ENCODE measurements at places on chromosomes 11 and 22.

GRCh38 chr22:36136988-36137387 lies 23.6 kb downstream of the APOL3 start:
- DNase-seq, result no peak

GRCh38 chr11:65150509-65151299 lies 16.4 kb upstream of the SYVN1 start:
- DNase-seq, result peak; percentile 34

- no peak for DNase-seq
These were observed 820.5 kb downstream of the BRD1 start for GRCh38 chr22:49007013-49007653.

- no peak for DNase-seq
These were observed 13.8 kb upstream of the AMOTL1 start for GRCh38 chr11:94754335-94754734.

DNA sequence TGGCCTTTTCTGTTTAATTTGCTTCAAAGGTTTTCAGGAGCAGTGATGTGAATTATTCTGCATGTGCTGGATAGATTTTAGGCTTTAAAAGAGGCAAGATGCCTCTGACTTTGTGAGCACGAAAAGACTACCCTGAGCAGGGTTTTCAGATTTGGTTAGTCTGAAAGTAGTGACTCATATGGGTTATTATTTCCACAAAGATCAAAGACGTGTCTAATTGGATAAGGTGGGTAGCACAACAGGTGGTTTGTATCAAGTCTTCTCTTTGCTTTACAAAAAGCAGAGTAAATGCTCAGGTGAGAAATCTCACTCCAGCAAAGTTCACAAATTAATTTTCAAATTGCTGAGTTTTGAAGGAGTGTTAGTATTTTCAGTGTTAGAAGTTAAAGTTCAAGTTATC lies 37.6 kb upstream of the DBX1 start:
- DNase-seq, result no peak

GRCh38 chr11:31096191-31096805 lies 273.2 kb downstream of the DCDC1 start:
- DNase-seq, result no peak

DNA sequence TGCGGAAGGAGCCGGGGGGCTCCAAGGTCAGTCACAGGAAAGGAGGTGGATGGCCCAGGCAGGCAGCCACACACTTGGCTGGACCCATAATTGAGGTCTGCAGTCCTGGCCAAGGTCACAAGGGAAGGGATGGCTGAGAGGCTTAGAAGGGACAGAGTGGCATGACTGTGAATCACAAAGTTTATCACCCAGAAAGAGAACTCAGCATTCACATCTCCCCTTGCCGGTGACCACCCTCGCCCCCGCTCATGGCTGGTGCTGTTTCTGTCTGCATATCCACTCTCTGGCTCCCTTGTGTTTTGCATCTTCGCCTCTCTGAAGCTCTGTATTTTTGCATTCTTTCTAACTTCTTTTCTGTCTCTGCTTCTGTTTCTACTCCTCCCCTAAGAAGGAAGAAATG lies 117.5 kb downstream of the FEZ1 start:
- no peak for DNase-seq

GRCh38 chr11:7570938-7571521 lies 57.2 kb downstream of the PPFIBP2 start:
- DNase-seq, result no peak

- DNase-seq, result no peak
These were observed 23.7 kb upstream of the SESN3 start for GRCh38 chr11:95254716-95255115.

- no peak for DNase-seq
These were observed 509.0 kb upstream of the LARGE1 start for GRCh38 chr22:34429314-34429713.

- DNase-seq, result no peak
These were observed 597.4 kb downstream of the LUZP2 start for GRCh38 chr11:25094085-25094802.

DNA sequence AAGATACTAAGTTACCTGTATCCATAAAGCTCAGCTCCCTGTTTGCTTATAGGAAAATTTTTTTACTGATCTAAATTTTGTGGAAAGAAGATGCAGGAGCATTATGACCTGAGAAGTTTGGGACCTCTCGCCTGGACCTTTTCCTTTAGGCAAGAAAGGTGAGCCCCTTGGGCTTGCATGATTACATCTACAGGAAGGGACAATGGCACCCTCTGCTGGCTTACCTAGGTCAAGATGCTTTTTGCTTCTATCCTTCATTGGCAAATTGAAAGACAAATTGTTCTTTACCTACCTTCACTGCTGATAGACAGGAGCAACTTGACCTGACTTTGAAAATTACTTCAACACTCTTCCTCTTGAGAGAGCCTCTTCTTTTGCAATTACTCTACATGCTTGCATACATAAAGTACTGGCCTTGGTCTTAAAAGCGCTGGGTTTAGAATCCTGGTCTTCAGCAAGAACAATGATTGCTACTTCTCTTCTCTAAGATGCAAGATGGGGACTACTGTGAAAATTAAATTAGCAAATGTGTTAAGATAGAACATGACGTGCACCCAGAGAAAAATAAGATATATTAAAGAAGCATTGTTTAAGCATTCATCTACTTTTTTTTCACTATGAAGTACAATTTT lies 147.2 kb downstream of the TRPC6 start:
- no peak for DNase-seq

DNA sequence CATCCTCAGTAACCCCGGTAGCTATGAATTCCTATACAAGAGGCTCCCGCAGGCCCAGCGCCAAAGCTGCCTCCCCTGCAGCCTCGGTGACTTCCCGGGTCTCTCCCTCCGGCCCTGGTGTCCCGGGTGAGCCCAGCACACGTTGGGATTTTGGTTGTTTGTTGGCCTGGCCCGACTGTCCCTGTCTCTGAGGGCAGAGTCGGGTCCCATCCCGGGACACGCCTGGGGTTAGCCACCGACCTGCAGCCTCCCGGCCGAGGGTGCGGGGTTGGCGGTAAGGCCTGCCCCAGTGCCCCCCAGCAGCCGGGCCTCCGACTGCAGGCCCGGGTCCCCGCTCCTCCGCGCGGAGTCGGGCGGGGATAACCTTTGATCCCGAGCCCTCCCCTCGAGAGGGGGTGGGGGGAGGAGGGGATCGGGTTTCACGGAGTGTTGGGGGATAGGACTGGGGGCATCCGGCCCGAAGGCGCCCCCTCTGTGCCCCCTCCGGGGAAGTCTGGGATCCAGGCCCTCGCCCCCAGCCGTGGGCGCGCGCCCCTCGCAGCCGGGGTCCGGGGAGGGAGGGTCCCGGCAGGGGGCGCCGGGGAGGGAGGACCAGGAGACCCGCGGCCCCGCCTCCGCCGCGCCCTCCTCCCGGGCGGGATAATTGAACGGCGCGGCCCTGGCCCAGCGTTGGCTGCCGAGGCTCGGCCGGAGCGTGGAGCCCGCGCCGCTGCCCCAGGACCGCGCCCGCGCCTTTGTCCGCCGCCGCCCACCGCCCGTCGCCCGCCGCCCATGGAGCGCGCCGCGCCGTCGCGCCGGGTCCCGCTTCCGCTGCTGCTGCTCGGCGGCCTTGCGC lies at the start of gene FBLN1:
Gene FBLN1 (plus strand): TSS at position 669 of the 835 bp plus-strand sequence. CDS start 103 bp downstream, at position 772.
- DNase-seq, result no peak

DNA sequence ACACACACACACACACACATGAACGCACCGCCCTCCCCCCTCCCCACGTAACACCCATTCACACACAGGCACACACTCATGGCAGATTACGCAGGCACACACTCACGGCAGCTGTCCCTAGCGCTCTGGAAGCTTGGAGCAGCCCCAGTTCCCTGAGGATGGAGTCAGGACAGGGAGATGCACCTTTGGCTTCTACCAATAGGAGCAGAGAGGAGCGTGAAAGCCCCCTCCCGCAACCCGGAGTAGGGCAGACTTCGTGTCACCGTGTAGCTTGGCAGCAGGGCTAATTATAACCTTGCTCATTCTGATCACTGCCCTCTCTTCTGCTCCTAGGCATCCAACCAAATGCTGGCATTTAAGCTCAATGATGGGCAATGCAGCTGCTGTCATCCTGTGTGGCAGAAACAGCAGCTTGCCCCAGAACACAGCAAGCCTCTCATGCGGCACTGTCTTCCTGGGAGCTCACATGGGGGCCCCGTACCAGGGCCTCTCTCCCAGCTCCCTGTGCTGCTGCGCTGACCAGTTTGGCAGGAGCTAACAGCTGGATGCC lies 31.9 kb downstream of the ANKK1 start:
- DNase-seq, result no peak

DNA sequence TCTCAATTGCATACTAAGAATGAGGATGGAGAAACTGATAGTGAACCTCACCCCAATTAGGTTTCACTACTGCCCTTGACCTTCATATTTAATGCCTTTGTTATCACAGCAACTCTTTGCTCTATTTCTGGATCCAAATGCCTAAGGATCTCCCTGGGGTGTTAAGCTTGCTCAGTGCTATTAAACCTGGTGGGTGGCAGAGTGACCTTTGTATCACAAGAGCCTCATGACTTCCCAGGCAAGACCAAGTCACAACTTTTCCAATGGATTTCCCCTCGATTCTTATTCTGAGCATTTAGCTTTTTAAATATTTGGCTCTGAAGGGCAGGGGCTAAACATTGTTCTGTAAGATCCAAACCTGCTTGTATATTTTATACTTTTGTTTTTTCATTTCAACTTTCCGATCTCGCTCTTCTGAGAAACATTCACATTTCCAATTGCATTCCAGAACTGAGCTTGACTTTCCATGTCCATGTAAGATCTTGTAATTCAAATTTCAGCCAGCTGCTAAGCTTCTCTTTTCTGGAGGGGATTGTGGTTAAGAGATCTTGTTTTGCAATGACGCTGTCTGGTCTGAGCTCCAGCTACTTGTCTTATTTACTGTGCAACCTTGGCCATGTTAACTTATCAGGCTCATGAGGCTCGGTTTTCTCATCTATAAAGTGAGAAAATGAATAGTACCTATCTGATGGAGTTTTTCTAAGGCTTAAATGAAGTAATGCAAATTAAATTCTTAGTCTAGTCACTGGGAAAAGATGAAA lies 6.4 kb upstream of the EHF start:
- no peak for DNase-seq

DNA sequence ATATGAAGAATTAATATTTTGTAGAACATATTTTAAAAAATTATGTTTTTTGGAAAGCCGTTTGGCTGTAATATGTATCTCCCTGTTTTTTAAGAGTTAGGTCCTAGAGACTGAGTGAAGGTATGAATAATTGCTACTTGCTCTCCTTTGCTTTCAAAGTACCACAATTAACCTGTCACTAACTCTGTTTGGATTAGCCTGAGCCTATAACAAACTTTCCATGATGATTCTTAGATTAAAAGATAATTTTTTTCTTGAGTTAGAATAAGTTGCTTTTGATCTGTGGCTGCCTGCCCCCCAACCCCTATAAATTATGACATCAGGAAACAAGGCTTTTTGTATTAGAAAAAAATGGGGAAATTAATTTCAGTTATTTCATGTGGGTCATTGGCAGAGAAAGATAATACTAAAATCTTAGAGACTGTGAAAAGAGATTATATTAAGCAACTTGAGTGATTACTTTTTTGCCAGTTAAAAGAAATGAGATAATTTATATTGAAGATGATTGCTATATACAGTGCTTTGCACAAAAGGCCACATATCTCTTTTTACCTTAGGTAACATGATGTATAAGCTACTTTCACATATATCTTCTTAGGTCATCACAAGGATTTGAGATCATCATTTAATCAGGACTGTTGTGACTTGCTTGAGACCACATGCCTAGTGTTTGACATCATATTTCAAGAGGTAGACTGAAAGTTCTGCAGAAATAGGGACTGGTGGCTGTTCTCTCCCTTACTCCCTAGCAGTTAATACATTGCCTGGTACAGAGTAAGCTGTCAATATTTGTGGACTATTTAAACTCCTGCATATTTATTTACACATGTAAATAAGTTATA lies 9.6 kb downstream of the MTMR3 start:
- DNase-seq, result no peak

GRCh38 chr22:27128461-27129085 lies 471.2 kb downstream of the MIAT start:
- no peak for DNase-seq
